ENCODE measurements at places on chromosomes 7 and 10. TPM values are rescaled to one million over a fixed set of nuclear protein-coding genes. Genes with fewer than 3 reads are reported as not detected.

The COX15 gene
- 33.7 TPM for total RNA-seq

The ITIH5 gene
- total RNA-seq, result 0.22 TPM

The IFIT1 gene
- 5.5 TPM for total RNA-seq

The KCNIP2 gene
- 3.1 TPM for total RNA-seq

The ASZ1 gene
- not detected for total RNA-seq

The TRPV5 gene
- not detected for total RNA-seq

The GRM3 gene
- not detected for total RNA-seq

The SFRP5 gene
- total RNA-seq, result 0.76 TPM

DNA sequence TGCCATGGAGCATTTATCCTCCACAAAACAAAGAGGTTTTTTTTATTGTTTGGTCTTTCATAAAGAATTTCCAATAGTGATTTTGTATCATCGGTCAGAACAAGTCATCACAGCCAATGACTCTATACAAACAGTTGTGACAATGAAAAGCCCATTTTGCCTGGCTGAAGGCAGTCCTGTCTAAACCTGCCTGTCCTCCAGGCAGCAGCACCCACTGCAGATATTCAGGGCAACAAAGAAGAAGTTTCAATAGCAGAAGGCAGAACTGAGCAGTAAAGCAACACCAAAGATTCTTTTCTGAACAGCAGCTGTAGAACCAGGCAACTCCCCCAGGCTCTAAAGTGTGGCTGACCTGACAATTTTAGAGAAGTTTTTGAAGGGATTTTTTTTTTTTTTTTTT lies 169.4 kb downstream of the FGFR2 start:
- H3K4me3 ChIP-seq, result no peak overlapping the region
- no peak for DNase-seq
- no peaks in the 10 kb centered on the region for H3K4me1 ChIP-seq
- H3K27ac ChIP-seq, result no peak overlapping the region

DNA sequence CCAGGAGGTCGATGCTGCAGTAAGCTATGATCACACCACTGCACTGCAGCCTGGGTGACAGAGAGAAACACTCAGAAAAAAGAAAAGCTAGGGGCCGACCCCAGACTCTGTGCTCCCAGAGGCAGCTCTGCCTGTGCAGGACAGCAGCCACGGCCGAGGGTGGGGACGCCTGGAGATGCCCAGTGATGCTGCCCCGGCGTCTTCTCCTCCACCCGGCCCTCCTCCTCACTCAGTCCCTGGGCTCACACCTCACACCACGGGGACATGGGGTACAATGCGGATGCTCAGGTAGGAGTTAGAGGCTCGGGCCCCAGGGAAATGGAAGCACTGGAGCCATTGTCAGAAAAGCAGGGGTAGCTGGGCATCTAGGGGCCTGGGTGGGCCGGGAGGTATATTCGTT lies 46.3 kb upstream of the ELFN1 start:
- H3K4me3 ChIP-seq, result no peak overlapping the region
- no peaks in the 10 kb centered on the region for H3K36me3 ChIP-seq
- H3K27me3 ChIP-seq, result no peaks in the 10 kb centered on the region
- no peak overlapping the region for H3K27ac ChIP-seq

DNA sequence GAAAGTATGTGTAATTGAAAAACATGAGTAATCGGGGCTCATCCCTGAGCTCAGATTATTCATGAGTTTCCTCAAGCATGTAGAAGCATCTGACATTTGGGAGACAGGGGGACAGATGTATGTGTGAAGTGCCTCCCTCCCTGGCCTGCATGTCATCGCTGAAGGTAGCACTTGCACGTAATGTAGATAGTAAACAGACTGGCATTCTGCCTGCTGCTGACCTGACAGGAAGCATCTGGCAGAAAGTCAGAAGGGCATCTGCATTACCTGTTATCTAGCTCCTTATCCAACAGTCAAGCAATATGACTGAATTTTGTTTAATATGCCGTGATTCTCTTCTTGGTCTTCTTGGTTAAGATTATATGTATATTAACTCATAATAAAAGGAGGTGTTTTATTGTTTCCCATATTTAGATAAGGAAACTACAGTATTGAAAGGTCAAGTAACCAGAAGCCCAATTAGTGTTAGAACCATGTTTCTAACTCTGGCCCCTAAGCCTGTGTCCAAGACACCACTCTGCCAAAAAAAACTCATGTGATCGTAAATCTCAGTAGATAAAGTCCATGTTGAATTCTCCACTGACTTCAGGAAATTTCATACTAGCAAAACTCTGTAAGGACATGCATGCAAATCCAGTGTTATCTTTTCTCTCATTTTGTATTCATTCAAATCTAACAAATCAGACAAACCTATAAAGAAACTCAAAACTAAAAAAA lies 918.1 kb upstream of the MBL2 start:
- H3K27ac ChIP-seq, result no peak overlapping the region
- no peaks in the 10 kb centered on the region for H3K36me3 ChIP-seq
- DNase-seq, result no peak
- H3K4me3 ChIP-seq, result no peak overlapping the region

- H3K27me3 ChIP-seq, result no peaks in the 10 kb centered on the region
- no peak overlapping the region for H3K27ac ChIP-seq
- no peaks in the 10 kb centered on the region for H3K4me1 ChIP-seq
- DNase-seq, result no peak
- H3K36me3 ChIP-seq, result no peaks in the 10 kb centered on the region
- H3K4me3 ChIP-seq, result no peak overlapping the region
Observed at GRCh38 chr7:29619848-29620555, 56.4 kb downstream of the PRR15 start.

DNA sequence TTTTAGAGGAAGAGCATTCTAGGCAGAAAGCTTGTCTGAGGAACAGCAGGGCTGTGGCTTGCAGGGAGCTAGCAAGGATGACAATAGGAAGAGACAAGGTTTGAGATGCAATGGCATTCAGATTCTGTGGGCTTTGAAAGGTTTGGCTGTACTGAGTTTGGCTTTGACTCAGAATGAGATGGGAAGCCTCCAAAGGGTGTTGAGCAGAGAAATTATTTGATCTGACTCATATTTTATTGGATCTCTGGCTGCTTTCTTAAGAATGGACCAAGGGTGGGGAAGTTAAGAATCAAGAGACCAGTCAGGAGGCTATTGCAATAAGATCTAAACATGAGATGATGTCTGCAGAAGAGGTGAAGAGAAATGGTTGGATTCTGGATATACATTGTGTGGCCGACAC lies 273.2 kb downstream of the CDK14 start:
- no peaks in the 10 kb centered on the region for H3K4me1 ChIP-seq
- H3K27ac ChIP-seq, result no peak overlapping the region
- no peak overlapping the region for H3K4me3 ChIP-seq
- no peak for DNase-seq
- no peaks in the 10 kb centered on the region for H3K27me3 ChIP-seq

DNA sequence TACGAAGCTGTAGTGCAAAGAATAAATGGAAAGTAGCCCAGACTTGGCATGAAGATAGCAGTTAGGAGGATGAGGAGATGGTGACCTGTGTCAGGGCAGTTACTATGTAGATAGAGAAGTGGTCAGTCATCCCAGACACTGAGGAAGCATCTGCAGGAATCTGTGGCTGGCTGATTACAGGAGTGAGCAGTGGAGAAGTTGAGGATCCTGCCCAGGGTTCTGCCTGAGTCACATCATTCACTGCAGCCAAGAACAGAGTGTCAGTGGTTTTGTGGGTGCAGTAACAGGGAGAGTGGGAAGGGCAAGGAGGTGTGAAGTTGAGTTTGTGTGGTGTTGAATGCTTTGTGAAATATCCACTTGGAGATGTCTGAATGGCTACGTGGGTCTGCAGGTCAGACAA lies 676.4 kb upstream of the NRP1 start:
- no peaks in the 10 kb centered on the region for H3K27me3 ChIP-seq
- no peak for DNase-seq
- no peak overlapping the region for H3K27ac ChIP-seq
- H3K4me3 ChIP-seq, result no peak overlapping the region
- H3K36me3 ChIP-seq, result no peaks in the 10 kb centered on the region

DNA sequence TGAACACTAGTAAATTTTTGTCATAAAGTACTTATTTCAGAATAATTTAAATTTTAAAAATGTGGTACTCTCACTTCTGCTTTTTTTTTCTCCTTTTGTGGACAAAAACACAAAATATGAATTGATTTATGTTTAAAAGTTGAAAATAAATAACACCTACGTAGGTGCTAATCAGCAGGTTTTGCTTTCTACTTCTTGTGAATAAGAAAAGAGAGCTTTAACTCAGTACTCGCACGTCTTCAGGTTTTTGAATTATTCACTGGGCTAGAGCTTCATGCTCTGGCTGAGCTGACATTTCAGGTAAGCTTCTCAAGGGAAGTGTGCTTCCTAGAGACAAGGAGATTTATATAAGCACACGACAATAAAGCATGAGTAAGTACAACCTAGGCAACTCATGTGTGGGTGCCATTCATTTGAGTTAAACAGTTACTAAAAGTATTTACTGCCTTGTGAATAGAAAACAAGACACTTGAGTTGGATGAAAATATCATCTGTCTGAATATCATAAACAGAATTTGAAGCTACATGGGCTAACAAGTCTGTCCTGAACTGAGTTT lies 190.0 kb upstream of the POT1 start:
- no peak overlapping the region for H3K4me3 ChIP-seq
- no peaks in the 10 kb centered on the region for H3K27me3 ChIP-seq
- no peaks in the 10 kb centered on the region for H3K36me3 ChIP-seq
- H3K27ac ChIP-seq, result no peak overlapping the region
- no peak for DNase-seq

DNA sequence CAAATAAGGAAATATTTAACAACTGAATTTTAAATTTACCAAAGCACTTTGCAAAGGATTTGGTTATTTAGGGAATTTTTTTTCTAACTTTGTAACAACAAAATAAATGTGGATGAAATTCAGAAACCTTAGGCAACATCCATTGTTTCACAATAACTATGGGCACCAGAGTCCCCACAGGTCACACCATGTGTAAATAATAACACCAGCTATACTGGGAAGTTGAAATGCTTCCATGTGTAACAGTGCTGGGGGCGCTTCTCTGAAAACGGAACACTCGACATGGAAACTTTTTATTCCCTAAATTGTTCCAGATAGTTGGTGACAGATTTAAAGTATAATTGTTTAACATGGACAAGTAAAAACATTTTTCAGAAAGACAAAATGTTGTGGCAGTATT lies 818.6 kb downstream of the TNS3 start:
- H3K4me1 ChIP-seq, result no peaks in the 10 kb centered on the region
- no peak overlapping the region for H3K4me3 ChIP-seq
- no peaks in the 10 kb centered on the region for H3K36me3 ChIP-seq
- no peaks in the 10 kb centered on the region for H3K27me3 ChIP-seq
- DNase-seq, result no peak

- H3K4me3 ChIP-seq, result no peak overlapping the region
- H3K4me1 ChIP-seq, result no peaks in the 10 kb centered on the region
- no peak overlapping the region for H3K27ac ChIP-seq
- no peaks in the 10 kb centered on the region for H3K36me3 ChIP-seq
- no peak for DNase-seq
Observed at GRCh38 chr7:28488061-28488791, 75.9 kb downstream of the CREB5 start.

DNA sequence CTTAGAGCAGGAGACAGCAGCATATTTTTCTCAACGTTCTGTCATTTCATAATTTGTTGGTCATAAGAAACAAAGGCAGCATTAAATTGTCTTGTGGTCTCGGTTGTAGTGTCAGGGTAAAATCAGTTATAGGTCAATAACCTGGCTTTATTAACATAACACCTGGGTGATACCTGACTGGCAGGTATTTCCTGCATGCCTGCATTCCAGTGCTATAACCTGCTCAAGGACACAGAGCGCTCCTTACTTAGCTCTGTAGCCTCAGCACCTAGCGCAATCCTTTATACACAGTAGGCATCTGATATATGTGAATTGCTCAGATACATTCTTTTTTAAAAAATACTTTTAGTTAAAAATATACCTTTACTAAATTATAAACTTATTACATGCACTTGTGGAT lies 38.9 kb upstream of the PRKG1 start:
- no peaks in the 10 kb centered on the region for H3K27me3 ChIP-seq
- H3K4me3 ChIP-seq, result no peak overlapping the region
- no peak for DNase-seq
- no peak overlapping the region for H3K27ac ChIP-seq
- no peaks in the 10 kb centered on the region for H3K4me1 ChIP-seq
- no peaks in the 10 kb centered on the region for H3K36me3 ChIP-seq
